AG20443 (cell line): ENCODE measurements at places on chromosomes 11 and 22.

DNA sequence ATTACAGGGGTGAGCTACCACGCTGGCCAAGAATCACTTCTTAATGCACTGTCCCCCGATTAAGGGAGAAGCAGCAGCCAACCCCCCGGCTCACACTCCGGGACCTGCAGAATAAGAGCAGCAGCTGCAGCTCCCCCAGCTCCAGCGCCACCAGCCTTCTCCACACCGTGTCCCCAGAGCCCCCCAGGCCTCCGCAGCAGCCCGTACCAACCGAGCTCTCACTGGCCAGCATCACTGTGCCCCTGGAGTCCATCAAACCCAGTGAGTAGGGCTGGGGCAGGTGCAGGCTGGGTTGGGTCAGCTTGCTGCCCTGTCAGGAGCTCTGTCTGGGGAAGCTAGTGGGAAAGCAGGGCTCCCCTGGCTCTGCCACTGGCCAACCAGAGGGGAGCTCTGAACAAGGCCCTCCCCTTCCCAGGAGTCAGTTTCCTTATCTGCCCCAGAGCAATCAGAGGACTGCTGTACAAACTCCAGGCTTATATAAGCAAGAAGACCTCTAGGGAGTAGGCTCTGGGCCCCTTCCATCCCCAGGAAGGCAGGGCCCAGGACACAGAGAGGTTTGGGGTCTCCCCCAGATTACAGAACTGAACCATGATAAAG lies 8.5 kb upstream of the SH3BP1 start:
- DNase-seq: no peak

DNA sequence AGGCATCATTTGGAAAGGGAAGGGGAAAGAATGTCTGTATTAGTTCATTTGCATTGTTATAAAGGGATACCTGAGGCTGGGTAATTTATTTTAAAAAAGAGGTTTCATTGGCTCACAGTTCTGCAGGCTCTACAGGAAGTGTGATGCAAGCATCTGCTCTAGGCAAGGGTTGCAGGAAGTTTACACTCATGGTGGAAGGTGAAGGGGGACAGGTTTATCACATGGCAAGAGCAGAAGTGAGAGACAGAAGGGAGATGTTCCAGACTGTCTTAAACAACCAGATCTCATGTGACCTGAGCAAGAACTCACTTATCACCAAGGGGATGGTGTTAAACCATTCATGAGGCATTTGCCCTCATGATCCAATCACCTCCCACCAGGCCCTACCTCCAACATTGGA lies 90.6 kb downstream of the CCDC83 start:
- DNase-seq: no peak

- no peak for DNase-seq
Observed at GRCh38 chr11:45885921-45886721, 670 bp downstream of the MAPK8IP1 start.

GRCh38 chr11:1111545-1112212 lies 37.0 kb downstream of the MUC2 start:
- no peak for DNase-seq

- DNase-seq: peak; percentile 14
Observed at GRCh38 chr11:86592047-86592591, 80.3 kb downstream of the ME3 start.

DNA sequence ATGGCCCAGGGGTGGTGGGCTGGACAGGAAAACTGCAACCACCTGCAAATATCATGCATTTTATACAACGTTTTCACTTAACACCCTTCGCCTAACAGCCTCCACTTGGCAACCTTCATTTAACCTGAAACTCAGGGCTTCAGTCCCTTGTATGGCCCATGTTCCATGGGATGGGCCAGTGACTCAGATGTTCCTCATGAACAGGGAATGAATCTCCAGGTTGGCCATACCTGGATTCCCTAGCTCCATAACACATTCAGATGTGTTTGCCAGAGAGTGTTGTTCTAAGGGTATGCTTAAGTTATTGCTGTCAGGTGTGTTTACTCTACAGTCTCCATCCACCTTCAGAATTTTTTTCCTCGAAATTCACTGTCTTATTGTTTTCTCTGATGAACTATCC lies 316.9 kb downstream of the JRKL start:
- no peak for DNase-seq

GRCh38 chr11:96960476-96960875 lies 570.7 kb downstream of the JRKL start:
- DNase-seq: no peak

- DNase-seq: no peak
Observed at GRCh38 chr11:61775606-61776554, 16.5 kb downstream of the TMEM258 start.

- DNase-seq: no peak
Observed at GRCh38 chr11:120037111-120037510, 100.8 kb downstream of the TRIM29 start.

DNA sequence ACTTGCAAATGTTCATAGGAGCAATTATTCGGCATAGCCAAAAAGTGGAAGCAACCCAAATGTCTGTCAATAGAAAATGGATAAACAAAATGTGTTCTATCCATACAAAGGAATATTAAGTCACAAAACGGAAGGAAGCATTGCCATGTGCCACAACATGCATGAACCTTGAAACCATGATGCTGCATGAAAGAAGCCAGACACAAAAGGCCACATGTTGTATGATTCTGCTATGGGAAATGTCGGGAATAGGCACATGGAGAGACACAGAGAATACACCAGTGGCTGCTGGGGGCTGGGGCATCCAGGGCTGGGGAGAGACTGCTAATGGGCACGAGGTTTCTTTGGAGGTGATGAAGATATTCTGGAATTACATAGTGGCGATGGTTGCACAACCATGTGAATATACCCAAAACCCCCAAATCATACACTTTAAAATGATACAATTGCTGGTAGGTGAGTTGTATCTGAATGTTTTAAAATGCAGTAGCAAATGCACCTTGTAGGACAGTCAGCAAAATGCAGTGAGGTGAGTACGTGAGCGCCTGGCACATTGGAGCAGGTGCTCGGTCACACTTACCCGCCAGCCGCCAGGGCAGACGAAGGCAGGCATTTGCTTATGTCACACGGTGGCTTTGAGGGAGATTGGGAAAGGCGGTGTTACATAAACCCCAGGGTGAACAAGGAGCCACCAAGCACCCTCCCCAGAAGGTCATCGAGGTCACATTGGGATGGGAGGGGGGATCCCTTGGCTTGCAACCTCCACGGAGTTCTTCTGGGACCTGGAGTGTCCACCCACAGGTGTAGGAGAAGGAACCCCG lies 6.3 kb upstream of the OSM start:
- no peak for DNase-seq

GRCh38 chr11:16809886-16810668 lies 71.6 kb downstream of the C11orf58 start:
- peak; percentile 80 for DNase-seq

DNA sequence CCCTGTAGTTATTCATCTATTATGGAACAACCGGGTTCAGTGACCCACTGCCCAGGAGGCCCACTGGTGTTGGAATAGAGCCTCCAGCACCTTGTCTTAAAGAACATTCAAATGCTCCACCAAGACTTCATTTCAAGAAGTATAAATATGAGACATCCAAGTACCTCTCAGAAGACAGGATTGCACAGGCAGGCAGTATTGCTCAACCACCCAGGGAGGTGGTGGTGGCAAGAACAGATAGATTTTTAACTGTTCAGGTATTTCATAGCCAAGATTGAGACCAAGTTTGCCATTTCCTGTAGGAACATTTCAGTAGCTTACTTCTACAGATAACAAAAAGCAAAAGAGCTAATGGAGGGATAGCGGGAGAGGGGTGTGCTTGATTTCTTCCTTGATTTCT lies 78.7 kb downstream of the COMMD9 start:
- DNase-seq: no peak

GRCh38 chr11:12075822-12076821 lies 34.3 kb upstream of the MICAL2 start:
- DNase-seq: peak; percentile 93

GRCh38 chr11:130414107-130415080 lies 14.0 kb downstream of the ADAMTS8 start:
- DNase-seq: no peak

- no peak for DNase-seq
Observed at GRCh38 chr22:30283342-30283741, 6.0 kb downstream of the CASTOR1 start.

- DNase-seq: peak; percentile 25
Observed at GRCh38 chr11:109384873-109385272, 37.1 kb upstream of the C11orf87 start.

DNA sequence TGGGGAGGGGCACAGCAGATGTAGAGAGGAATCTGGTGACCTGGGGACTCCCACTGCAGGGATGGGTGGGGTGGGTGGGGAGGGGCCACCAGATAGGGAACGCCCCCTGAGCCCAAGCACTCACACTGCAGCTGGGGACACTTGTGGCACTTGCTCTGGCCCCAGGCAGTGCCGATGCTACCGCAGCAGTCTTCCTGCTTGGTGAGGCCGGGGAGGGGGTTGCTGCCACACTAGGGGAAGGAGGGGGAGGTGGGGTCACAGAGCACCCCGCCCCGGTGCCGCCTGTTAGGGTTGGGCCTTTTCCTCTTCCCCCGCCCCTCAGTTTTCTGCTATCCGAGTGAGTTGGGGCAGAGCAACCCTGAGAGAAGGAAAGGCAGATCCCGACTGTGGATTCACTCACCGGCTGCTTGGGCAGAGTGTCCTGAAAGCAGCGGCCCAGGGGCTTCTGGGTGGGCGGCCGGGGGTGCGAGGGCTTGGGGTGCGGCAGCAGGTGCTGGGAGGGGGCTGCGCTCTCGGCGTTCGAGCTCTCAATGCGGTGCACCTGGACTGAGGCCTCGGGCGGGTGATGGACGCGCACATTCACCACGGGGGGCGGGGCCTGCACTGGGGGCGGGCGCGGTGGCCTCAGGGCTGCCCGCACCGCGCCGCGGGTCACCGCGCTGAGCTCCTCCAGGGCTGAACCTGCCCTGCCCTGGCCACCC lies 4.7 kb downstream of the LTBP3 start:
- no peak for DNase-seq

DNA sequence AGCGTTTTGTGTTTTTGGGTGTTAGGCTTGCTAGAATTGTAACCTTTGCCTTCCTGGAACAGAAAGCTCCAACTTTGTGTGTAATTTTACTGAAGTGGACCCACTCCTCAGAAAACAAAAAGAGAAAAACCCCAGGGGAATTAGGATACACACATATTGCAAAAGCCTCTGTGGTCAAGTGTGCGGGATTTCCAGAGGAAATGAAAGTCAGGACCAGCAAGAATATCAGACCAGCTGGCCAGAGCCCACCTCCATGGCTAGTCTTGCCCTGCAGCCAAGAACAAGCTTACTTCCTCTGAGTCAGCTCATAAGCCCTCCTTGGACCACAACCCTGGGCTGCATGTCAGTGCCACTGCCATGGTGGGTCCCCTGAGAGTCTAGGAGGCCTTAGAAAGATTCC lies 37.0 kb upstream of the FTH1 start:
- peak; percentile 59 for DNase-seq

DNA sequence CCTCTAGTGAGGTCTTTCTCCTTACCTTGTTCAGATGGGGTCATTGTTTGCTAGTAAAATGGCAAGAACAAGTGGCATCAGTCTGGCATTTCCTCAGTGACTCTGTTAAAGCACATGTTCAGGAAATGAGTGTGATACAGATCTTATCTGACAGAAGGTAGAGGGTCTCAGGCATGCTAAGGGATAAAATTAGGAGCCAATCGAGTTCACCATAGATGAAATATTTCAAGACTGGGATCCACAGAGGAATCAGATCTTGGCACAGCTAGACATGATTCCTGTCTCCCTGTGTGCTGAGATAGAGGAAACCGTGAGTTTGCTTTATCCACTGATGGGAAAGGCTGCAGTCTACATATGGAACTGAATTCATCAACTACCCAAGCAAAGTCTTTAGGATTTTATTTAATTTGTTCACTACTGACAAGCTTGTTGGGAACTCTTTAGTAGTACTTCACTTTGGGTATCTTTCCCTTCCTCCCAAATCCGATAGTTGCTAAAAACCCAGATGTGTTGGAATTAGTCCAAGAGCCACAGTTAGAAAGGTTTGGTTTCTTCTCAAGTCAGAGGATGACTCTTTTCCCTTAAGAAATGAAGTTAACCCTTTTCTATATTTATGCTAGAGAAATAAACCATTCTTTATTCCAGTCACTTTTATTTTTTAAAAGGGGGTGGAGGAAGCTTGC lies 18.4 kb downstream of the FAM118B start:
- DNase-seq: no peak

GRCh38 chr11:100404907-100405306 lies 282.2 kb upstream of the ARHGAP42 start:
- no peak for DNase-seq

GRCh38 chr11:14873632-14874031 lies 18.4 kb downstream of the CYP2R1 start:
- no peak for DNase-seq

GRCh38 chr11:64241491-64242374 lies 838 bp downstream of the FKBP2 start:
- DNase-seq: no peak

GRCh38 chr11:134558916-134559601 lies 147.0 kb upstream of the B3GAT1 start:
- DNase-seq: no peak

GRCh38 chr22:23823331-23823791 lies 15.4 kb downstream of the DERL3 start:
- DNase-seq: no peak

GRCh38 chr11:81570669-81571068 lies 1163.0 kb downstream of the FAM181B start:
- DNase-seq: no peak

DNA sequence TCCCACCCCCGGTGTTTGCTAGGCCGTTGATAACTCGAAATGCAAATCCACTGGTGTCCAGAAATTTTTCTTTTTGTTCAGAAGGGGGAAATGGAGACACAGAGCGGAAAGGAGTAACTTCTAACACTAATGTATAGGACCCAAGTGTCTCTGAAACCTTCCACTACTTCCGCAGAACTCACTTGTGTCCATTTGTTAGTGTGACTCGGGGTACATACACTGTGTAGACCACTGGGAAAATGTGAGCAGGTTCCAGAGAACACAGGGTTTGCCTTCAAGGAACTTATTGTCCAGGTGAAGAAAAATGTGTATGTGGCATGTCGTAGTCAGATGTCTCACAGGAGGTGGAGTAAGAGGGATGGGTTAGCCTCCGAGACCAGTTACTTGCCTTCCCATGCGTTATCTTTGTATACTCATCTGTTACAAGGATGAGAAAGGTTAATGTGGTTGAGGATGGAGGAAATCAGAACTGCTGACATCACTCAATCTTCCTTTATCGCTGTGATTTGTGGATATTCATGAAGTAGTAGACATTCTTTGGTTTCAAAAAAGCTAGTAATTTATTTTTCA lies 857 bp downstream of the ARCN1 start:
- DNase-seq: peak; percentile 27
